ENCODE measurements at places on chromosomes 13 and 19.
A peak's percentile ranks its signal among the peaks of the same experiment; 100 is the strongest.

GRCh38 chr19:53876651-53877224 lies 5.3 kb upstream of the PRKCG start:
- DNase-seq: no peak

- DNase-seq: no peak
Measured at GRCh38 chr13:98921015-98921580, 56.8 kb downstream of the DOCK9 start.

GRCh38 chr13:40550130-40550529 lies 116.3 kb downstream of the FOXO1 start:
- DNase-seq: no peak

- peak; percentile 14 for DNase-seq
Measured at GRCh38 chr13:51266642-51267041, 44.4 kb downstream of the FAM124A start.

DNA sequence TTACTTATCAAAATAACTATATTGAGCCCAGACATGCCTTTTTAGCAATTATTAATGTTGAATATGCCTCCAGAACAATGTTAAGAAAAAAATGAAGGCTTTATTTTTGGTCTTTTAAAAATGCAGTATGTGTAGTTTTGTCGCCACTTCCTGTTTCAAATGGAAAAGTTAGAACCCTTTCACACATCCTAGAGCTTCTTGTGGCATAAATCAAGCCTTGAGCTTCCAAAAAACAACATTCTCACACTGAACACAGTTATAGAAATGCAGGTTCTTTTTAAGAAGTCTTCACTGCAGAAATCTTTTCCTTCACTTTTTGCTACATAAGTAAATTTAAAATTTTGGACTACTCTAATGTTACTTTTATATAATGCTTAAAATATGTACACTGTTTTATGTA lies 108.7 kb downstream of the ESD start:
- DNase-seq: no peak

DNA sequence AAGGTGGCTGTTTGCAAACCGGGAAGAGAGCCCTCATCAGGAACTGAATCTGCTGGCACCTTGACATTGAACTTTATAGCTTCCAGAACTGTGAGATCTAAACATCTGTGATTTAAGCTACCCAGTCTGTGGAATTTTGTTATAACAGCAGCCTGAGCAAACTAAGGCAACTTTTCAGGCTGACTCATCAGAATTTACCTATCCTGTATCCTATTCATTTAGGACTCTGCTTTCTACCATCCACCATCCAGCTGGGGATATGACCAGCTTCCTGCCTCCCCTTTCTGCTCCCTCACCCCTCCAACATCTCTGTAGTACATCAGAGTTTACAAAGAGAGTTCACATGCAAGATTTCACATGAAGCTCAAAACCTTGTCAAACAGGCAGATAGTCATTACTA lies 11.1 kb upstream of the CNMD start:
- no peak for DNase-seq

GRCh38 chr13:79258489-79258888 lies 147.6 kb downstream of the RBM26 start:
- no peak for DNase-seq

GRCh38 chr19:29944390-29945012 lies 2.5 kb downstream of the URI1 start:
- DNase-seq: no peak

DNA sequence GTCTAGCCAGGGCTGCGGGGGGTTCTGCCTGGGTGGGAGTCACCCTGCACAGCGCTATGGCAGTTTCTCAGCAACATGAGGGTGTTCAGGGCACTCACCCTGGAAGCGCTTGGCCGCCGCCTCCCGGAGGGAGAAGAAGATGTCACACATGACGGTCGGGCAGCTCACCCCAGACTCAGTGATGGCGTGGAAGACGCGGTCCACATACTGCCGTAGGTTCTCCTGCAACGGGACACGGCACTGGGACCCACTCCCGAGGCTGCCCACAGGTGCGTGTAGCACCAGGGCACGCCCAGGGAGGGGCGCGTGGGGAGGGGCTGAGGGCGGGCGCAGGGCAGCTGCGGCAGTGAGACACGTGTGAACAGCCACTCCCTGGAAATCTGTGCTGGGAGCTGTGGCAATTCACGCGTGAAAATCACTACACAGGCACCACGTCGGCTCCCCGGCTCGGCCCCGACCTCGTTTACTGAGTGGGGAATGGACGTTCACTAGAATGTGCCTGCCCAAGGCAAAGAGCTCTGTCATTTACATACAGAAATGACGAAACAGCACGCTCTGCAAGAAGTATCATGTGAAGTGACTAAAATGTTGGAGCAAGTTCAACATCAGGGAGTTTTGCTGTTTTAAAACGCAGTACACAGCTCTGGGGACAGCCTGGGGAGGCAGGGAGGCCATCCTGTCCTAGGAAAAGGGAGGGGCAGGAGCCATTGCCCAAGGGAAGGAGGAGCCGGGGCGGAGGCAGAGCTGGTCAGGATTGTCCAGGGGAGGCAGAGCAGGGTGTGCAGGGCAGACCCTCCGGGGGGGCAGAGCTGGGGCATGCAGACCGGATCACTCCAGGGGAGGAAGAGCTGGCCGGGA lies 41.5 kb upstream of the C13orf46 start:
- DNase-seq: no peak

DNA sequence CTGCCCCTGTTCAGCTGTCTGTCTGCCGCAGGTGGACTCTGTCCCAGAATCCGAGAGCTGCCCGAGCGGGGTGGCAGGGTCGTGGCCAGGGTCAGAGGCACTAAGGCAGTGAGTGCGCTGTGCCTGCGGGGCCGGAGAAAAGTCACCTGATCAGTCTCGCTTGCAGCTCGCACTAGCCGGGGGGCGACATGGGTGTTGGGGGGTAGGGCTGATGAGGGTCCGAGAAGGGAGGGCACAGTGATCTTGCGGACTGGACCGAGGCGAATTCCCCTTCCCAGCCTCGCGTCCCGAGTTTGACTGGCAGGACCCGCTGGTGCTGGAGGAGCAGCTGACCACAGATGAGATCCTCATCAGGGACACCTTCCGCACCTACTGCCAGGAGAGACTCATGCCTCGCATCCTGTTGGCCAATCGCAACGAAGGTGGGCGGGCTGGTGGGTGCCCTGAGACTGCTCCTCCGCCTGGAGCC lies 627 bp downstream of the GCDH start:
- DNase-seq: no peak

DNA sequence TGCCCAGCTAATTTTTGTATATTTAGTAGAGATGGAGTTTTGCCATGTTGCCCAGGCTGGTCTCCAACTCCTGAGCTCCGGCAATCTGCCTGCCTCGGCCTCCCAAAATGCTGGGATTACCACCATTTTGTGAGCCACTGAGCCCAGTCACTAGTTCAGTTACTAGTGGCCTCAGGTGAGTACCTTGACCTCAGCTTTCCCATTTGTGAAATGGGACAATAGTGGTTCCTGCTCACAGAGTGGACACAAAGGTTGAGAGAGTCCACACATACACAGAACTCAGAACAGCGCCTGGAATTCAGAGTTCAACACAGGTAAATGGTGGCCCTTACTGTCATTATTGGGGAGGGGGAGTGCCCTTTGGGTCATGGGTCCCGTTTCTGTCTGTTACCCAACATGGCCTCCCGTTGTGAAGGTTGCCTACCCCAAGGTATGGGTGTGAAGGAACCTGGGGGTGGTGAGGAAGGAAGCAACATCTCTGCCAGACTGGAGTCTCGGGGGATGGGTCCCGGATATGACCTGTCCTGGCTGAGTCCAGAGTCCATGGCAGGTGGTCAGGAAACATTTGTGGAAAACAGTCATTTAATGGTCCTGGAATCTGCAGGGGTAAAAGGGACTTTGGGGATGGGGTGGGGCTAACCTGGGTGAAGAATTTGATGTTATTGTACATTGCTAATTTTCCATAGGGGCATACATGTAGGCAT lies 11.7 kb upstream of the IRGC start:
- DNase-seq: no peak

GRCh38 chr13:73833325-73834070 lies 300.7 kb downstream of the KLF12 start:
- DNase-seq: peak; percentile 20

DNA sequence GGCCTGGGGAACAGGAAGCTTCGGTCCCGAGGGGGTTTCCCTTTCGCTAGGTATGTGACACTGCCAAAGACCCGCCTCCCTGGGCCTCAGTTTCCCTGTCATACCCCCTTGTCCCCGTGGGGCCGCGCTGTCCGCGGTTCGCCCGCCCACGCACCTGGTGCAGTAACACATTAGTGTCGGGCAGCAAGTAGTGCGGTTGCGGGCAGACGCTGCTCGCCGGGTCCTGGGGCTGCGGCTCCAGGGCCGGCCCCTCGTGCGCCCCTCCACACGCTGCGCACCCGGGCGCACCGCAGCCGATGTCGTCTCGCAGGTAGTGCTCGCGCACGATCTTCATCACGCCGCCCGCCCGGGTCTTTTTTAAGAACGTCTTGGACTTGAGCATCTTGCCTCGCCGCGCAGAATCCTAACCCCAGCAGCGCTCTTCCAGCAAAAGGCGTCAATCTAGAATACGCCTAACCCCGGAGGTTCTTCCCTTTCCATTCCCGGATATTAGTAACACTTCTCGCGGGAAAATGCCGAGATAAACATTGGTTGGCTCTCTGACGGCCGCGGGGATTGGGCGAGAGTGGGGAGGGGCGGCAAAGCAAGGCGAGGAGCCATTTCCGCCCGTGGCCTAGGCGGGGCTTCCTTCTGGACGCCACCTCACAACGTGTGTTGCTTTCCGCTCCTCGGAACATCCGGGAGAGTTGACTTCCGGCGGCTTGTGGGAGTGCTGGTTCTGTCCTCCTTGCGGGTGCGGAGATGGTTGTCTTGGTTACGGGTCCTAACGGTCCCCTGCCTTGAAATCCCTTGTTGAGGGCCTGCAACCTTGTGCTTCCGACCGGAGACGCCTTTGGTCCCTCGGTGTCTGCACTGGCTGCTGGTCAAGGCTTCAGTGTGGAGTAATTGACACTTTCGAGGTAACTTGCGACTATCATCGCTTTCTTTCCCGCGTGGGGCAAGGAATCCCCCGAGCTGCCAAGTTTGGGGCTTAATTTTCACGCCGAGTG lies at the start of the genes DIS3 and PIBF1:
TSS of gene DIS3 (minus strand) at position 450 of the 989 bp plus-strand sequence. CDS start at position 382, 68 bp downstream.
TSS of gene PIBF1 (plus strand) at position 683 of the 989 bp plus-strand sequence. CDS start 1,337 bp downstream, outside the sequence.
- DNase-seq: peak; percentile 100

GRCh38 chr13:78147905-78148304 lies 229.3 kb upstream of the EDNRB start:
- DNase-seq: no peak

GRCh38 chr19:54138489-54139256 lies 1.1 kb downstream of the CNOT3 start:
- no peak for DNase-seq

DNA sequence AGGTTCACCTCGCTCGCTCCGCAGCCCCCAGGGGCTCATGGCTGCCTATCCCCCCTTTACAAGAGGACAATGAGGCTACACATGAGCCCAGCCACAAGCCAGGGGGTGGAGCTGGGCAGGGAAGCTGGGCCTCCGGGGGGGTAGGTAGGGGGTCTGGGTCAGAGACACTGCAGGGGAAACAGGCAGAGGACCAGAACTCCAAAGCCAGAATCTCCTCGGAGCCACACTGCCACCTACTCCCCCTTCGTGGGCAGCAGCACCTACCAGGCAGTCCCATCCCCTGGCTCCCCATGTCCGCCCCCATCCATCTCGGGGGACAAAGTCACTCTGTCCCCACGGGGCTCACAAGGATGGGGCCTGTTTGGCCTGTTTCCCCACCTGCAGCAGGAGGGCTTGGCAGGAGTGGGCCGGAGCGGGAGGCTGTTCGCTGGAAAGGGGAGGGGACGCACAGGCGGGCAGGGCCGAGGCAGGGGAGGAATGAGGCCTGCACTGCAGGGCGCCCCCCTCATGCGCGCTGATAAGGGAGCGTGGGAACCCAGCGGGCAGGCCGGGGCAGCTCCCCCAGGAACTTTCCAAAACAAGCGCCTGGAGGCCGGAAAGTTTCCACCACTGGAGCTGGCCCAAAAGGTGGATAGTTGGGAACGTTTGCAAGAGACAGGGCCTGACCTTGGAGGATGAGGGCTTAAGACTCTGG lies 545 bp upstream of the ISYNA1 start:
- DNase-seq: no peak

- DNase-seq: no peak
Measured at GRCh38 chr13:84096216-84096615, 213.9 kb upstream of the SLITRK1 start.

GRCh38 chr13:66995203-66995611 lies 234.9 kb downstream of the PCDH9 start:
- DNase-seq: peak; percentile 66

DNA sequence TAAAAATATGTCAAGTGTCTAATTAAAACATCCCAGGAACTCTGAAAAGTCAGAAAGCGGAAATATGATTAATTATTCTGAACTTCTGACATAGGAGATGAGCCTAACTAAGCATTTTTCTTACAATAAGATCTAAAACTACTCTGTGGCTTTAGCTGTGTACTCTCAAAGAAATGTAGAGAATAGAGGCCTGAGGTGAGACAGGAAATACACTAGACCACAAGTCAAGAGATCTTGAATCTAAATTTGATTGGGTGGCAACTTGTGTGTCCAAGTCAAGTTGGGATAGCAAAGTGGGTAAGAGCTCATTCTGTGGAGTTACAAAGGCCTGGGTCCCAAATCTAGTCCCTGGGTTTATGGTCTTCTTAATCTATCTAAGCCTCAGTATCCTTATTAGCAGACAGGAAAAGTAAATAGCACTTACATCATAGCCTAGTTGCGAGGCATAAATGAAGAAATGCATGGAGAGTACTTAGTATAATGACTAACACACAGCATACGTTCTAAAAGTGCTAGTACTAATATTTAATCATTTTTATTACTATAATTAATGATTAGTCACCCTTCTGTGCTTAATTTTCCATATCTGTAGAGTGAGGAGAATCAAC lies 9.4 kb upstream of the LRRC63 start:
- DNase-seq: no peak

GRCh38 chr13:61261746-61262472 lies 153.7 kb downstream of the PCDH20 start:
- DNase-seq: no peak

DNA sequence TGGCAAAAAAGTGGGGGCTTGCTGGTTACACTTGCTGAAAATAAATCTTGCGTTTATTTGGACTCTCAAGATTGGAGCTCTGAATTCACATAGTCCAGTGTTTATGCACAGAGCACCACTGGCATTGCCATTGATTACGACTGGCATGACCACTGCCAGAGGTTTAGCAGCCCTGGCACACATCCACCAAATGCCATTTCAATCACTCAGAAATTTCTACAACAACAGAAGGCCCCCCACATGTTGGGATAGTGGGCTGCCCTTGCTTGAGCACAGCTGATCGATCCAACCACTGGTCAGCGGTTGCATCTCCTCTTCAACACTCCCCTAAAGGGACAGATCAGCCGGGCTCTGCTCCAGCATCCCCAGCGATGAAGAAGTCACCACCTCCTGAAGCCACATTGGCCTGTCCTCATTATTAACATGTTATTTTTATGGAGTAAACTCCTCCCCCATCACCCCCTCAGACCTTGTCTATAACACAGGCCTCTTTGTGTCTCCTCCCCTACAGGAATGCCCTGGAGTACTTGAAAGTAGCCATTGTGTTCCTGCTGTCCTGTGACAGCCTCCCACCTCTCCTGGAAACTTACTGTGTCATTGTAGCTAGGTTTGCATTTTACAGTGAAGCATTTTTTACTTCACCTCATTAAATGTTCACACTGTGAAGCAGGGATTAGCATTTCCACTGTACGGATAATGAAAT lies 51.3 kb downstream of the CDADC1 start:
- no peak for DNase-seq

GRCh38 chr13:23956106-23956505 lies 58.8 kb upstream of the C1QTNF9B start:
- DNase-seq: no peak

GRCh38 chr19:49224879-49225278 lies 67.3 kb downstream of the TRPM4 start:
- DNase-seq: peak; percentile 13
